Activated CD4-positive, alpha-beta T cell treated with anti-CD3 and anti-CD28 coated beads for 24 hours (primary cell): ENCODE measurements at places on chromosomes 3 and 15.

DNA sequence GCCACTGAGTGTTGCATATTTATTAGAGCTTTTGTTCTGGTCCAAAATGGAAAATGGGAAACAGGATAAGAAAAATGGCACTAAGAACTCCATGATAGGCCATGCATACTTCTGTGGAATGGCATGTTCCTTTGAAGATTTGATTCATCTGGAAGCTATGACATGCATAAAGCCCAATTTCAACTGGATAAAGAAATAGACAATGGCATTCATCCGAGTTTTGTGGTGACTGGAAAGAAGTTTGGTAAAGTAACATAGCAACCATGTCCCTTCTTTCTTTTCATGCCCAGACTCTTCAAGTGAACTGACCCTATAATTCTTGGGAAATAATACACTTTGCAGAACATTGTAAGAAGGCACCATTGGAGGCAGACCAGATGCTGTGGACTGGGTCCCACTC is 368.4 kb upstream of the IL12A start:
- no peak for DNase-seq

DNA sequence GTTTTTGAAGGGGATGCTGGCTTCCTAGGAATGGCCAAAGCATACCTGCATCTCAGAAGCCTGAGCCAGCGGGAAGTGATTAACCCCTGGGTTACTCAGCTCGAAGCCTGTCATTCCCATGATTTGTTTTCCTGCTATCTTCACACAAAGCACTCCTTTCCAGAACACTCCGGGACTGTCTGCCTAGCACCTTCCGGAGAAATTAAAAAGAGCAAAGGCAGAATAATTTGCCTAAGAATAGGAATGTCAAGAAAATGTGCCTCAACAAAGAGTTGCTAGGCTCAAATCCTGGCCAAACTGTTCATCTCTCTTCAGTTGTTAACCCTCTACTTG is 34.1 kb downstream of the TPM1 start:
- no peak for DNase-seq

- DNase-seq = no peak
Measured at GRCh38 chr3:1499694-1500093, 406.9 kb downstream of the CNTN6 start.

DNA sequence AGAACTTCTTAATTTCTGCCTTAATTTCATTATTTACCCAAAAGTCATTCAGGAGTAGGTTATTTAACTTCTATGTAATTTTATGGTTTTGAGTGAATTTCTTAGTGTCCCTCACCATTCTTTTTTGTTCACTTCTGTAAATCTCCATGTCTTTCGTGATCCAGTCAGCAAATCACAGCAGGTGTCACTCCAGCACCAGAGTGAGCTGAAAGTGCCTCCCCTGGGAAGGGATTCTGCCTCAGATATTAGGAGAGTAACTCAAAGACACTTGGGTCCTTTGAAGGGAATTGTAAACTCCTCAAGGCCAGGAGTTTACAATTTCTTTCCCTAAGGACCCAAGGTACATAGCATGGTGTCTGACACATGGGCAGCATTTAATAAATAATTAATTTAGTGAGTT is 207.6 kb upstream of the AZI2 start:
- DNase-seq = no peak

DNA sequence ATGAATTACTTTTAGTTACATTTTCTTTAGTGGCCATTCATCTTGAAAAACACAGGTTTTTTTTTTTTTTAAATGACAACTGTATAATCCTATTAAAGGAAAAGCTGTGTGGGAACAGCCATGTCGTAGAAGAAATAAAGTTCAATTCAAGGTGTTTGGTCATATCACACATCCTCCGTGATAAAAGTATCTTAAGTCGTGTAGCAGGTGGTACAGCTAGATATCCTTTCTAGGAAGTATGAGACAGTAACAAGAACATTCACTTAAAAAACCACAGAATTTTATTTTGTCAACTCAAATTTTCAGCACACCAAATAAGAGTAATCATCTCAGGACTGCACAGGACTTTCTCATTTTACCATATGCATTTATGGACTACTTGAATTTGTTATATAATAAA is 16.1 kb downstream of the ZDHHC23 start:
- no peak for DNase-seq

GRCh38 chr3:191523148-191523547 is 62.2 kb downstream of the PYDC2 start:
- no peak for DNase-seq

GRCh38 chr15:88644741-88645140 is 5.9 kb downstream of the ISG20 start:
- DNase-seq = no peak

DNA sequence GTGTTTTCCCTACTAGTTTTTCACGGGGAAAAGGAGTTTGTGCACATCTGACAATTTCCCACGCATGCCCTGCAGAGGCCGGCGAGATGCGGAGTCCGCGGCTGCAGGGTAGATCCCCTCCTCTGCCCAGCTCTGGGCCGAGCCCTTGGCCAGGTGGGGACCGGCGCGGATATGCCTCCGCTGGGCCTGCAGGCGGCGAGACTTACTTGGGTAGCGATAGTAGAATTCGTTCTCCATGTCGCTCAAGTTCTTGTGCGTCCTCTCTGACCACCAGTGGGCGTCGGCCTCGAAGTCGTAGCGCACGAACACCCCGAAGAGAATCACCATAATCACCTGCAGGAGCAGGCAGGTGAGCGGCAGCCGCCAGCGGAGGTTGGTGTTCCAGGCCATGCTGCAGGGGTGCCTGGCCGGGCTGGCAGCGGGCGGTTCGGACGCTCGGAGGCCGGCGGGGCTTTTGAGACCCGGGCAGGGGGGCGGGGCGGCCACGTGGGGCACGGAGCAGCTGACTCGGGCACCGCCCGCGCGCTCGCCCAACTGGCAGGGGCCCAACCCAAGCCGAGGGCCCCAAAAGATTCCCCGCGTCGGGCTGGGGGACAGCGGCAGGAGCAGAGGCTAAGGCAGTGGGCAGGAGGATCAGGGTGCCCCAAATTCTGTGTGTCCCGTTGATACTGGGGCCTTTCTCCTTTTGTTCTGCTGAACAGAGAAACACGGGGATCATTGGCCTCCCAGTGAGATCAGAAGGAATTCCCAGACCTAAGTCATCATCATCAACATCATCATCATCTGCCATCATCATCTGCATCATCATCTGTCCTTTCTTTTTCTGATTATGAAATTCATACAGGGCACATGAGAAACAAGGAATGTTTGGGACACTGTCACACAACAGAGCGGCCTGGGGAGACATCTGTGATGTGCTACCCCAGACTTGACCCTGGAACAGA is at the start of gene RHCG:
RHCG (minus strand) TSS at position 429 of the 944 bp plus-strand sequence; CDS start at position 390, 39 bp downstream.
- DNase-seq = no peak

GRCh38 chr3:60182697-60183096 is 1068.6 kb downstream of the FHIT start:
- no peak for DNase-seq

- DNase-seq = no peak
Measured at GRCh38 chr3:54882129-54882833, 45.6 kb downstream of the LRTM1 start.

GRCh38 chr3:110569073-110569472 is 502.5 kb upstream of the NECTIN3 start:
- no peak for DNase-seq

DNA sequence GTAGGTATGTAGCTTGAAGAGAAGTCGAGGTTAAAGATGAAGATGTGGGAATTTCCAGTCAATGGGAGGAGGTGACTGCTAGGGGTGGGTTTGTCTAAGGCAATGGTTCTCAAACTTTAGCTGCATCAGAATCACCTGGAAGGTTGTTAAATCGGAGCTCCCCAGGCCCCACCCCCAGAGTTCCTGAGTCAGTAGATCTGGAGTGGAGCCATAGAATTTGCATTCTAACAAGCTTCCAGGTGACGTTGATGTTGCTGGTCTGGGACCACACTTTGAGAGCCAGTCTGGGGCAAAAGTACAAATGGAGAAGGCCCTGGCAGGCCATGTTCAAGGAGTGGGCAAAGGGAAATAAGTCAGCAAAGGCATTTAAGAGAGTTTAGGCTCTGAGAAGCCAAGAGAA is 69.1 kb downstream of the CMTM8 start:
- no peak for DNase-seq

DNA sequence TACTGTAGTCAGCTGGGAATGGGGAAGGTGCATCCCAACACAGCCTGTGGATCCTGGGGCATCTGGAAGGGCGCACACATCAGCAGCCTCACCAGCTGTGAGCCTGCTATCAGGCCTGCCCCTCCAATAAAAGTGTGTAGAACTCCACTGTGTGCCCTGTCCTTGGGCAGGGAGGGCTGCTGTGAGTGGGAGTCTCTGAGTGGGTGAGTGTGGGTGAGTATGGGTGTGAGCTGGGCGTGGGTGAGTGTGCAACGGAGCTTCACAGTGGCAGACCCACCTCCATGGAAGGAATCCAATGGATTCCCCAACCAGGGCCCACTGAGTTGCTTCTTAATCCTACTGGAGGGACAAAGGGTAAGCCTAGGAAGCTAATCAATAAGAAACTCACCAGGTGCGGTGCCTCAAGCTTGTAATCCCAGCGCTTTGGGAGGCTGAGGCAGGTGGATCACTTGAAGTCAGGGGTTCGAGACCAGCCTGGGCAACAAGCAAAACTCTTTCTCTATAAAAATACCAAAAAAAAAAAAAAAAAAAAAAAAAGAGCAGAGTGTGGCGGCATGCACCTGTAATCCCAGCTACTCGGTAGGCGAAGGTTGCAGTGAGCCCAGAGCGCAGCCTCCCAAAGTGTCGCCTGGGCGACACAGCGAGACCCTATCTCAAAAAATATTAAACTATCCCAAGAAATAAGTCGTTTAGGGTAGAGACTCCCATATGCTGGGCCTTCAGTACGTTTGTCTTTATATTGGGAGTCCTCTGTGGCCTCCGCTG is 555 bp upstream of the RCCD1 start:
- no peak for DNase-seq

- DNase-seq = no peak
Measured at GRCh38 chr3:45777111-45777745, 19.1 kb downstream of the SLC6A20 start.

DNA sequence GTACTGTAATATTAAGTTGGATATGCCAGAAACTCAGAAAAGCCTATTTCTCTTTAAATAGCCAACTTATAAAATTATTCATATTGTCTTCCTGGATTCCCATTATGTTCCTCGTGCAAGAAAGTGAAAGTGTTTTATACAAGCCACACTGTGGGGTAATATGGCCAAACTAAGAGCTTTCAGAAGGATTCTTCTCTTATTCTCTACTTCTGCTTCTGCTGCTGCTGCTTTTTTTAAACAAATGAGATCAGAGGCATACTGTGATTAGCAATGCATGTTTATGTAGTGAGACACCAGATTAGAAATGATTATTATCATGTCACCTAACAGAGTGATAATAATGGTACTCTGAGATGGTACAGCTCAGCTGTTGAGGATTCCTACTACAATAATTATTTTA is 1026.5 kb upstream of the CFAP20DC start:
- no peak for DNase-seq

- no peak for DNase-seq
Measured at GRCh38 chr3:3726549-3726948, 72.7 kb upstream of the LRRN1 start.

- no peak for DNase-seq
Measured at GRCh38 chr3:56125358-56126005, 342.8 kb downstream of the ERC2 start.

- no peak for DNase-seq
Measured at GRCh38 chr3:127438951-127439350, 151.1 kb upstream of the PRR20G start.

DNA sequence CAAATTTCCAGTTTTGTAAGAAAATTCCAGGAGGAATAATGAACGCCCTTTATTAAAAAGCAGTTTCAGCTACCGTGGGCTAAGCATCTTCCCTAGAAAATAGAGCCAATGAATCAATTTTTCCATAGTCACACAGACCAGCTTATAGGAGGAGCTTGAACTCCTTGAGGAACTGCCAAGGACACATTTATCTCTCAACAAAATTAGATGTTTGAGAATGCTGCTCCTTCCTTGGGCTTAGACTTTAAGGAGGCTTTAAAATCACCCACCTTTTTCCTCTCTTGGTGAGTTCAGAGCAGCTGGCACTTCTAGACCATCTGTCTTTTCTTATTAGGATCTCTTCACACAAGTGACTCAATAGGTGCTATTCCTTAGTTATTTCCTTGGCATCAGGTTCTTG is 588.0 kb downstream of the SQOR start:
- no peak for DNase-seq

DNA sequence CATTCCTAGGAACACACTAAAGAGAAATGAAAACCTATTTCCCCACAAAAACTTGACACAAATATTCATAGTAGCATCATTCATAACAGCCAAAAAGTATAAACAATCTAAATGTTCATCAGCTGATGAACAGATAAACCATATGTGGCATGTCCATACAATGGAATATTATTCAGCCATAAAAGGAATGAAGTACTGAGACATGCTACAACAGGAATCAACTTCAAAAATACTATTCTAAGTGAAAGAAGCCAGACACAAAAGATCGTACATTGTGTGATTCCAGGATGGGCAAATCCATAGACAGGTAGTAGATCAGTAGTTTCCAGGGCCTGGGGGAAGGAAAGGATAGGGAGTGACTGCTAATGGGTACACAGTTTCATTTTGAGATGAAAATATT is 118.0 kb downstream of the GSK3B start:
- DNase-seq = no peak

DNA sequence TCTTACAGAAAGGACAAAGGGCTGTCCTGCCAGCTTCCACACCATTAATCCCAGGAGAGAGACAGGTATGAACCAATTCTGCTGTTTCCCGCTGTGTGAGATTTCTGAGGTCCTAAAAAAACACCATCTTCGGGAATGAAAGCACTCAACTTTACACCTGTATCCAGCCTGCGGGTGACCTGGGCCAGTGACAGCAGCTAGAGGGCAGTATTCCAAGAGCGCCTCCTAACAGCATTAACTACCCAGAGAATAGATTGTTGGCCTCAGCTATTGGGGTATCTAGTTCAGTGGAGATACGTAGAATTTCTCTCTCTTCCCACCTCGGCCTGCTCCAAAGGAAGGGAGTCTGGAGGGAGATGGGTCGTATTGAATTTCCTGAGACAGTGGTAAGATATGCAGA is 55.1 kb downstream of the WDR76 start:
- no peak for DNase-seq

DNA sequence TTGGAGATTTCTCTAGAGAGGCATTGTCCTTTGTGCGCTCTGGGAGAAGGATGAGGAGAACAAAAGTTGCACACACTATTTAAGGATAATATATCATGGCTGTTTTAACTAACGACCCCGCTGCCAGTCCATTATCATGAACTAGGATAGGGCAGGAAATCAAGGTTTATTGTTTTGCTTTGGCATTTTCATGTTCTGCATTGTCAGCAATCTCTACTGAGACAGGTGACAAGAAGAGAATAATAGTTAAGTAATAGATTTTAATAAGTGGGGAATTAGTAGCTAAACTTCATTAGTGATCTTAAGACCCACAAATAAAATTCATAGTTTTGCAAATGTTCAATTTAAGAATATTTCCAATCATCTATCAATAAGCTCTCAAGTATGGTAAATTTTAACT is 20.6 kb upstream of the GMNC start:
- DNase-seq = no peak

DNA sequence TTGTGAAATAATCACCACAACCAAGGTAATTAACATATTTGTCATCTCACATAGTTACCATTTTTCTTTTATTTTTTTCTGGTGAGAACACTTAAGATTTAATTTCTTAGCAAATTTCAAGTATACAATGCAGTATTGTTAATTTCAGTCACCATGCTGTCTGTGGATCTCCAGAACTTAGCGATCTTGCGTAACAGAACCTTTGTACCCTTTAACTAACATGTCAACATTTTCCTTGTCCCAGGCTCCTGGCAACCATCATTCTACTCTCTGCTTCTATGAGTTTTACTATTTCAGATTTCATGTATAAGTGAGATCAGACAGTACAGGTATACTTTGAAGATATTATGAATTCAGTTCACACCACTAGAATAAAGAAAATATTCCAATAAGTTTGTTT is 154.4 kb downstream of the KCNAB1 start:
- DNase-seq = no peak

GRCh38 chr3:52437326-52438103 is 7.4 kb downstream of the SEMA3G start:
- no peak for DNase-seq
